ENCODE measurements at places on chromosomes 7 and 10. TPM values are rescaled to one million over a fixed set of nuclear protein-coding genes. Genes with fewer than 3 reads are reported as not detected.

DNA sequence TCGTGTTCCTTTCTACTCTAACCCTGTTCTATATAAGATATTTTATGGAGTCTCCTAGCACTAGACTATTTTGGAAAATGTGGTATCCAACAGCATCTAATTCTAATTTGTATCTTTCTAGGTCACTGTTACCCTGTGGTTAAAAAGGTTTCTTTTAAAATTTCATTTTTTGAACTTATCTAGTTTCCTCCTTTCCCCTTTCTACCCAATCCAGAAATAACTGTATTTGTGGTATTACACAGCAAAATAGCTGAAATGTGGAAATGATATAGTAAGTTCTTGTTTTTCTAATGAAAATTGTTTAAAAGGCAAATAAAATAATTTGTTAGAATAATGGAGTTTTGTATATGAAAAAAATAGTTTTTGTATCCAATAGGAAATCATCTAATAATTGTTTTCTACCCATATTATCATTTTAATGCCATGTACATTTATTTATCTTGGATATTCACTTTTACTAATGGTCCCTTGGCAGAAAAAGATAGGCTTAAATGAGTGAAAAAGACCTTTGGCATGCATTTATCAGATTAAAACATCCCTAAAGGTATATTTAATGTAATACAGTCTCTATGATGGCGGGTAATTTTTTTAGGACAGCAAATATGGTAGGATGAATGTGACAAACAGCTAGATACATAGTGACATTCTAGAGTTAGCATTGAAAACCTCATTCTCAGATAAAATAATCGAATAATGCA lies 175.5 kb upstream of the PLXDC2 start:
- DNase-seq = no peak

DNA sequence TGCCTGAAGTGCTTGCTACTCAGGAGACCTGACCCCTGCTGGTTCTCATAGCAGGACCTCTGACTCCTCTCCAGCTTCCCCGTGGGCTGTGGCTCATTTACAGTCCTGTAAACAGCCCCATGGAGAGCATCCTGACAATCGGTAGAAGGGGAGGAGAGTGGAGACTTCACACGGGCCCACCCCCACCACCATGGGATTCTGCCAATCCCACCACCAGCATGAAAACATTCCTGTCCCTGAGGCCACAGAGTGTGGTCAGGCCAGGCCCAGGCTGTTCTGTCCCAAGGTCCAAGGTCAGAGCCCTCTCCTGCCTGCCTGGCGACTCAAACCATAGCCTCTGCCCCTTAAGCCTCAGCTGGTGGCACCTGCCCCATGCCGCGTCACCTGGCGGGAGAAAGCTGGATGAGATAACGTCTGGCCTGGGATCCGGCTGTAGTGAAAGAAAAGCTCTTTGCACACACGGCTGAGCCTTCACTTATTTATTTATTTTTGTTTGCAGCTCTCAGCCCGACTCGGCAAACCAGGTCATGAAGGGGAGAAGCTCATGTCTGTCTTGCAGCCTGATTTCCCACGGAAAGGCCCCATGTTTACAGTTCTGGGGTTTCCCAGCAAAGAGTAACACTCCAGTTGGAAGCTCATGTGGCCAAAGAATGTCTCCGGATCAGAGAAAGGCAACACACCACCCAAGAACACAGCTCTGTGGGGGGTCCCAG lies 293.6 kb upstream of the ZMIZ1 start:
- no peak for DNase-seq

DNA sequence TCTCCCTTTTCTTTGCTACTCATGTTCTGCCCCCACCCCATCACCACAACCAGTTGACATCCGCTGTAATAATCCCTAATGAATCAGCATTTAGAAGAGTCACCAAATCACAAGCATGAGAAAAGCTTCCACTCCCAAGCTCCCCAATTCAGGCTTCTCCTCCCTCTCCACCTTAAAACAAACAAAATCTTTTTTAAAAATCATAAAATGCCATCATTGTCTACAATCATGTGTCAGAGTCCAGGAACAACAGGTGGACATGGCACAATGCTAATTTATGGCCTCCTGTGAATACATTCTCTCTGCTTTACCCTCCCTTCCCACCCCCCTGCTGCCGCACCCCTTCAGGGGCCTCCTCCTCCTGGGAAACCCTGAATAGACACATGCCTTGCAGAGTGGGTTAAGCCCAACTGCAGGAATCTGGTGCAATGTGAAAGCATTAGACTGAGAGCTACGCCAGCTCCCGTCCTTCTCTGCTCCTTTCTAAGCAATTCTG lies 3.7 kb downstream of the LRRC4 start:
- no peak for DNase-seq

HECW1 gene
- 5.1 TPM for polyA plus RNA-seq

DNA sequence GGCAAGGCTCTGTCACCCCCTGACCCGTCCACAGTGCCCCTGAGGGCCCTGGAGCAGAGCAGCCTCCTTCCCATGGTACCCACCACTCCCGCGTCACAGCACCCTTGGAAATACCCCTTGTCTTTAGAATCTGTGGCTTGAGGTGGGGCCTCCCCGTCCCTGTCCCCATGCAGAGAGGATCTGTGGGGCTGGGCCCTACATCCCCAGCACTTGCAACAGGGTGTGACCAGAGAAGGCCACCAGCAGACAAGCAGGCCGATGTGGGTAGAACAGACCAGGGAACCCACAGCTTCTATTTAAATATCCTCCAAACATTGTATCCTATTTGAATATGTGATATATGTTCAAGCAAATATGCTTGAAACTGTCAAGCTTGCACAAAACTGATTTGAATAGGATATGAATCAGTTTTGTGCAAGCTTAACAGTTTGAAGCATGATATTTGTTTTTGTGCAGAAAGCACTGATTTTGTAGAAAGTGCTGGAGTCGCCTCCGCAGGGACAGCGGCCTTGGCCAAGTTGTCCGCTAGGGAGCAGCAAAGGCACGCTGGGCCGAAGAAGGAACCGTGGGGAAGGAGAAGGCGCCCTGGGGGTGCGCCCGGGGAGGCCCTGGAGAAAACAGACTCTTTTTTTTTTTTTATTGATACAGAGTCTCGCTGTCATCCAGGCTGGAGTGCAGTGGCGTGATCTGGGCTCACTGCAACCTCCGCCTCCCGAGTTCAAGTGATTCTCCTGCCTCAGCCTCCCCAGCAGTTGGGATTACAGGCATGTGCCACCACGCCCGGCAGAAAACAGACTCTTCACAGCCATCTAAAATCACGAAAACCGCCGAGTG lies 2.2 kb downstream of the CFAP46 start:
- DNase-seq = no peak

- DNase-seq = no peak
Measured at GRCh38 chr10:21681156-21681555, 147.1 kb downstream of the MLLT10 start.

NODAL gene
- polyA plus RNA-seq = 0.17 TPM

Data from right renal pelvis (tissue), 4 donors.